Endothelial cell of coronary artery (primary cell): ENCODE measurements at places on chromosomes 3 and 15. TPM values are rescaled to one million over a fixed set of nuclear protein-coding genes. Genes with fewer than 3 reads are reported as not detected.

CCDC54 gene
- total RNA-seq = not detected in 2 replicates

GATM gene
- total RNA-seq = 0.28 and 0.45 TPM in 2 replicates

MAP4 gene
- 56.0 and 83.9 TPM in 2 replicates for total RNA-seq

NR2E3 gene
- 0.09 and 0.18 TPM in 2 replicates for total RNA-seq

CHRNA7 gene
- total RNA-seq = 0.56 and 1.8 TPM in 2 replicates

GOLGA6B gene
- total RNA-seq = not detected in 2 replicates

PIERCE2 gene
- total RNA-seq = 0.94 and 1.3 TPM in 2 replicates

RTP3 gene
- not detected in 2 replicates for total RNA-seq

GOLGA6L10 gene
- 0.45 and 0.94 TPM in 2 replicates for total RNA-seq

TMA7 gene
- total RNA-seq = 350 and 477 TPM in 2 replicates

CMTM8 gene
- 1.3 and 1.4 TPM in 2 replicates for total RNA-seq

CHST13 gene
- total RNA-seq = not detected in 2 replicates

TTLL13 gene
- total RNA-seq = under 0.01 TPM in 1 of 2 replicates, not detected in the other

MEIS2 gene
- 39.1 and 55.5 TPM in 2 replicates for total RNA-seq

SLTM gene
- 67.1 and 77.3 TPM in 2 replicates for total RNA-seq

SCG5 gene
- total RNA-seq = 0.09 and 2.4 TPM in 2 replicates

PRR20G gene
- total RNA-seq = not detected in 2 replicates

SKOR1 gene
- under 0.01 and 0.09 TPM in 2 replicates for total RNA-seq

GXYLT2 gene
- 0.54 and 1.7 TPM in 2 replicates for total RNA-seq

CCDC39 gene
- under 0.01 TPM in 1 of 2 replicates, not detected in the other for total RNA-seq

IQCH gene
- total RNA-seq = 1.2 and 1.3 TPM in 2 replicates

TNFSF10 gene
- total RNA-seq = 36.7 and 53.2 TPM in 2 replicates

CP gene
- 0.28 TPM in 1 of 2 replicates, not detected in the other for total RNA-seq

SCG3 gene
- total RNA-seq = under 0.01 TPM in 1 of 2 replicates, not detected in the other

DUOXA2 gene
- total RNA-seq = not detected in 2 replicates

SHISA5 gene
- 118 and 125 TPM in 2 replicates for total RNA-seq

DZIP1L gene
- total RNA-seq = 5.9 and 15.2 TPM in 2 replicates

CCPG1 gene
- total RNA-seq = 34.8 and 61.0 TPM in 2 replicates

ECT2 gene
- total RNA-seq = 22.3 and 29.5 TPM in 2 replicates

FGD5 gene
- total RNA-seq = 77.6 and 82.4 TPM in 2 replicates

CCR8 gene
- total RNA-seq = not detected in 2 replicates

NUSAP1 gene
- 27.9 and 75.9 TPM in 2 replicates for total RNA-seq

SIAH2 gene
- total RNA-seq = 12.6 and 17.6 TPM in 2 replicates

ABCF3 gene
- 46.4 and 47.9 TPM in 2 replicates for total RNA-seq

GUCA1C gene
- not detected in 2 replicates for total RNA-seq

PRTG gene
- total RNA-seq = 1.3 and 1.4 TPM in 2 replicates

EPB42 gene
- not detected in 2 replicates for total RNA-seq

CADM2 gene
- under 0.01 TPM in 1 of 2 replicates, not detected in the other for total RNA-seq

ROBO1 gene
- total RNA-seq = 22.9 and 23.0 TPM in 2 replicates

RHOV gene
- total RNA-seq = under 0.01 and 0.09 TPM in 2 replicates

SPINK8 gene
- total RNA-seq = not detected in 2 replicates

FMN1 gene
- 0.56 TPM in 1 of 2 replicates, not detected in the other for total RNA-seq

TMEM212 gene
- not detected in 2 replicates for total RNA-seq

KLHL24 gene
- total RNA-seq = 69.4 and 73.7 TPM in 2 replicates

CCDC13 gene
- 0.38 and 0.54 TPM in 2 replicates for total RNA-seq

NECTIN3 gene
- total RNA-seq = 28.2 and 51.7 TPM in 2 replicates

CLN6 gene
- 10.4 and 11.1 TPM in 2 replicates for total RNA-seq

RBPMS2 gene
- total RNA-seq = 0.09 TPM in 1 of 2 replicates, not detected in the other

IL16 gene
- total RNA-seq = 0.19 and 0.27 TPM in 2 replicates

C3orf62 gene
- 0.81 and 2.0 TPM in 2 replicates for total RNA-seq

ZNF710 gene
- total RNA-seq = 11.1 and 15.0 TPM in 2 replicates
